Activated naive CD4-positive, alpha-beta T cell treated with anti-CD3 and anti-CD28 coated beads, Interleukin-2, amount 50 U/mL, for 16 hours (primary cell): ENCODE measurements at places on chromosomes 2 and 18.
A peak's percentile ranks its signal among the peaks of the same experiment; 100 is the strongest.

DNA sequence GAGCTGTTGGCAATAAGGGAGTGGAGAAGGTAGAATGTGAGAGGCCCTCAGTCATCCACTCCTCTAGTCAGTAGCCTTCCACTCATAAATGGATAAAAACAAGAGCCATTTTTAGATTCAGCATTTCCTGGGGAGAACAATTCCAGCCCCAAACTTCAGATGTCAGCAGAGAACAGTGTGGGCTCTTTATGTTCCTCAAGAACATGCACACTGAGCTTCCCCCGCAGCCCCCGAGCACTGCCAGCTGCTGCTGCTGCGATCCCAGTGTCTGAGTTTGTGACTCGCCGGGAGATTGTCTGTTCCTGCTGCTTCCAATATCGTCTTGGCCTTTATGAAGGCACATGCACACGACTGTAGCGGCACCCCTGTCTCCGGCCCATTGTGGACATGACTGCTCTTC, 143.7 kb upstream of the CTNNA2 start:
- DNase-seq, result no peak

GRCh38 chr2:53780056-53780455, 6.7 kb downstream of the ASB3 start:
- DNase-seq, result no peak

- no peak for DNase-seq
Observed at GRCh38 chr2:9985531-9986328, 34.2 kb downstream of the GRHL1 start.

- DNase-seq, result peak; percentile 4
Observed at GRCh38 chr2:26459991-26460612, 17.8 kb downstream of the OTOF start.

DNA sequence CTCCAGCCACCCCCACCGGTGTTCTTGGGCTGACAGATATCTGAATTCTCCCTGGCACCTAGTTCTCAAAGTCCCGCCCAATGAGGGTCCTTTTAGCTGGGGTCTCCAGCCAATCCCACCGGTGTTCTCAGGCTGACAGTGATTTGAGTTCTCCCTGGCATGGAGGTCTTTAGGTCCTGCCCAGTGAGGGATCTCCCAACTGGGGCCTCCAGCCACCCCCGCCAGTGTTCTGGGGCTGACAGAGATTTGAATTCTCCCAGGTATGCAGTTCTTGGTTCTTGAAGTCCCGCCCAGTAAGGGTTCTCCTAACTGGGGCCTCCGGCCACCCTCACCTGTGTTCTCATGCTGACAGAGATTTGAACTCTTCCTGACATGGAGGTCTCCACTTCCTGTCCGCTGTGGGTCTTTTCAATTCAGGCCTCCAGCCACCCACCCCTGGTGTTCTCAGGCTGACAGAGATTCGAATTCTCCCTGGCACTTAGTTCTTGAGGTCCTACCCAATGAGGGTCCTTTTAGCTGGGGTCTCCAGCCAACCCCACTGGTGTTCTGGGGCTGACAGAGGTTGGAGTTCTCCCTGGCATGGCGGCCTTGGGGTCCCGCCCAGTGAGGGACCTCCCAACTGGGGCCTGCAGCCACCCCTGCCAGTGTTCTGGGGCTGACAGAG, 154.6 kb downstream of the ANKRD36 start:
- peak; percentile 9 for DNase-seq

DNA sequence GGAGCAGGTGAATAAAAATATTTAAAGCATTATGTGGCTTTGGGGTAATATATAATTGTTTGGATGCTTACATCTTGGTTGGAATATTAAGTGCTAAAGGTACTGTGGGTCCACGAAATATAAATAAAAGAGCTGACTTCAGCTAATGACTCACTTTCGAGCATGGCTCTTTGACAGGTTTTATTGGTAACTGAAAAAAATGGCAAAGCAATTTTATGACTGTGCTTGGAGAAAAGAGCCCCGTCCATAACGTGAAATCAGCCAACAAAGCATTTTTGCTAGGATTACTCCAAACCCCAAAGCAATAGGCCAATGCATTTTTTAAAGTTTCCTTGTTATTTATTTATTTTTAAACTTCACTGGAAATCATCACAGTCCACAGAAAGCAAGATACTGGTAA, 397.2 kb upstream of the CDH19 start:
- DNase-seq, result no peak

DNA sequence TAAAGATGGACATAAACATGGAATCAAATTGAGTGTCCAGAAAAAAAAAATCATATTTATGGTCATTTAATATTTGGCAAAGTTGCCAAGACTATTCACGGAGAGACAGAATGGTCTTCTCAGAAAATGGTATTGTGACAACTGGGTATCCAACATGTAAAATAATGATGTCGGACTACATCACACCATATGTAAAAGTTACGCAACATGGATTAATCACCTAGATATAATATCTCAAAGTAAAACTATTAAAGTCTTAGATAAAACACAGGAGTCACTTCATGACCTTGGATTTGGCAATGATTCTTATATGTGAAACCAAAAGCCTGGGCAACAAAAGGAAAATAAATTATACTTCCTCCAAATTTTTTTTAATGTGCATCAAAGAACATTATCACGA, 1591.7 kb upstream of the DDX18 start:
- no peak for DNase-seq

DNA sequence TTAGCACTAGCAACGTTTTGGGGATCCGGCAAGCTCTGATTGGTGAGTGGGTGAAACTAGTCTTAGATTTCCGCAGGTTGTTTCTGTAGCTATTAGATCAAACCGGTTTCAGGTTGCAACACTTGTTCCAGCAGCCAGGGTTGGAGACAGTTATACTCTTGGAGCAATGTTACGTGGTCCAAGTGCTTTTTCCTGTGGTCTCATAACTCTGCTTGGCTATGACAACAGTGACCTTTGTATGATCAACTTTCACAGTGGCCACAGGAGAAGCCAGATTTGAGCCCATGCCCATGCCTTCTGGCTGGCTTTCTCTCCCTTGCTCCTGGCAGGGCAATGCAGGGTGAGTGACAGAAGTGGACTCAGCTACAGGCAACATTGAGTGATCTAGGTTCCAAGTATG, 84.5 kb upstream of the TAF1B start:
- no peak for DNase-seq
